NCI-H446 (cell line): ENCODE measurements at places on chromosomes 6 and 20.

DNA sequence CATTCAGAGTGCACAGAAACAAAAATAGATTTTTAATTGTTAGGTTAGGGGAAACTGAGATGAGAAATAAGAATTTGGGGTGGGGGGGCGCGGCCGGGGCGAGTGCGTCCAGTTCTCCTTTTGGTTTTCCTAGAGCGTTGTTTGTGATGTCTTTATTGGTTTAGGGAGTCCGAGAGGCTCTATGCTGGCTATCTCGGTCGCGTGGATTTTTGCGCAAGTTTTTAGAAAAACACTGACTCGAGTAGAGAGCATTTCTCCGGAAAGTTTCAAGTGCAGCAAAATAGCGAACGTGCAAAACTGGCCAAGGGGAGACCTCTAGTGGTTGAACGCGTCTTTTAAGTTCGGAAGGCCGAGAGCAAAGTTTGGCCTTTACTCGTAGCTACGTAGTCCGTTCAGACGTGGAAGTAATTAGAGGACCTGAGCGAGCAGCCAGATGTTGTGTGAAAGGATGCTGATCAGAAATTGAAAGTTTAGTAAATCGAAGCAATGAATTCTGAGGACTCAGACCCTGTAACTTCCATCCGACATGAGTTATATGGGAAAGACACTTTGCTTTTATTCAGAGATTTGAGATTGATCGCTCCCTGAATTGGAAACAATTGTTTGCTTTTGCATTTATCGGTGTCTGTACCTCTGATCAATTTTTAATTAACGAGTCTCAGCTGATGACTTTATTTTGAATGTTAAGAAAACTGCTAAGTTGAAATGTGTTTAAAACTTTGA is 2.7 kb downstream of the L3MBTL3 start:
- DNase-seq: peak; percentile 26

DNA sequence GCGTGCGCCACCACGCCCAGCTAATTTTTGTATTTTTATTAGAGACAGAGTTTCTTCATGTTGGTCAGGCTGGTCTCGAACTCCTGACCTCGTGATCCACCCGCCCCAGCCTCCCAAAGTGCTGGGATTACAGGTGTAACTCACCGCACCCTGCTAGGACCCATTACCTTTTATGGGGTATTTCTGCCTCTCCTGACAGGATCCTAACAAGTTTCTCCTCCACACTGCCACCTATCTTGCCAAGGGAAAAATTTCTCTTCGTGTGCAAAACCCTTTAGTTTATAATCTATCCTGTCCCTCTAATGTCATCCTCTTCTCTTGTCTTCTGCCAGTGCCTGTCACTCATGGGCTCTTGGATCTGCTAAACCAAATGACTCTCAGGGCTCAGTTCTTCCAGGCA is 1.9 kb downstream of the STMND1 start:
- no peak for DNase-seq

GRCh38 chr6:84227044-84227433 is 404 bp downstream of the CEP162 start:
- no peak for DNase-seq

DNA sequence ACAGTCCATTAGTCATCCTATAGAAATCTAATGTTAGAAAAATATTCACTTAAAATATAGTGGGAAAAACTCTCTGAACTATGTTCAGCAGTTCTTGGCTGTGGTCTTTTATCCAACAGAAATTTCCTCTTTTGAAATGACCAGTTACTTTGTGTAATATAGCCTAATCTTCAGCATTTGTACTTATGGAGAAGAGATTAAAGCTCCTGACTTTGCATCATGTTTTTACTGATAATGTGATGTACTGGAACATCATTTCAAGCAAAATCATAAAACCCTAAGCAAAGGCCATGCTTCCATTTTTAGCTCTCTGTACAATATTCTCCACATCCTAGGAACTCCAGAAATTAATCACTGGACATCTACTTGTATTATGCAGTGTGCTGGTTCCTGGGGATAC is 430.8 kb upstream of the RUNX2 start:
- no peak for DNase-seq

GRCh38 chr20:50572938-50573777 is 63.0 kb downstream of the PTPN1 start:
- peak; percentile 97 for DNase-seq

GRCh38 chr6:97231911-97232310 is 51.1 kb downstream of the MMS22L start:
- no peak for DNase-seq

GRCh38 chr20:62675877-62676260 is 32.8 kb upstream of the NTSR1 start:
- no peak for DNase-seq

GRCh38 chr6:137443901-137444300 is 50.3 kb downstream of the OLIG3 start:
- DNase-seq: no peak

GRCh38 chr6:8180327-8181159 is 78.2 kb upstream of the EEF1E1 start:
- DNase-seq: no peak

DNA sequence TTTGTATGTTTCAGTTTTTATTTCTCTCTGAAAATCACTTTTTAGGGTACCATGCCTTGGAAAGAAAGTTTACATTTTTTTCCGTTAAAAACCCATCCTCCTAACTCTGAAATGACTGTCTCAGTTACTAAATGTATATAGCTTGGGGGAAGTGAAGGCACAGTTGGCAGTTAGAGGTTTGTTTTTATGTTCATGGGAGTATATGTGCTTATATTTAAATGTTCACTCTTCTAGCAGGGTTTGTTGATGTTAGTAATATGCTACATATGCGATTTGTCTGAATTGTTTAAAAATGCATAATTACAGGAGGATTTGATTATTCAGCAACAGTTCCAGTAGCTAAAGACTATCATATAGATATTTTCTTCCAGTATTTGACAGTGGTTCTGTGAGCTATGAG is 31.1 kb downstream of the CDKAL1 start:
- DNase-seq: no peak

DNA sequence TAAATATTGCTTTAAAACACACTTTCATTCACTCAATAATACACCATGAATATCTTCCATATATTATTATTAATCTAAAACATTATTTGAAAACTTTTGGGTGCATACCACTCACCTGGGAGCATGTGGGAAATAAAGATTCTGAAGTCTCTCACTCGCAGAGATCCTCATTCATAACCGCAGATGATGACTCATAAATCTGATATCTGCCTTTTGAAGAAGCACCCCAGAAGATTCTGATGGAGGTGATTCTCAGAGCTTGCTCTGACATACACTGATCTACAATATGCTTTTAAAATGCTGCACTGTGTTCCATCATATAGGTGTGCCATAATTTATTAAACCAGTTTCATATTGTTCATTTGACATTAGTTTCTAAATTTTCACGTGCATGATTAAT is 135.0 kb upstream of the SGK1 start:
- DNase-seq: no peak

- no peak for DNase-seq
Measured at GRCh38 chr6:130434174-130434873, 68.5 kb downstream of the TMEM200A start.

GRCh38 chr20:5180421-5180820 is 53.6 kb downstream of the CDS2 start:
- DNase-seq: no peak

DNA sequence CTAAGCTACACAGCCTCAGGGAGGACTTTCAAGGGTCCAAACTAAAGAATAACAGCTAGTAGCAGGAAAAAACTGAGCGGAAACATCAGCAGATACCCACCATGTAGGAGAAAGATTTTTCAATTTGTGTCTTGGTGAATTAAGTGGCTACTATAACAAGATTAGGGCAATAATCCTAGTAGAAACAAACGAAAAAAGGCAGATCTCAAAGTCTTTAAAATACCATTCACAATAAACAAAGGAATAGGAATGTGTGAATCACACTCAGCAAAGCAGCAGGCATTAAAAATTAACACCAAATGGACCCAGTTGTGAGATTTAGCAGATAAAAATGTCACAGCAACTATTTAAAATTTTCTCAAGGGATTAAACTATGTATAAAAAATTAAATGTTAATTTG is 761.2 kb downstream of the TENT5A start:
- DNase-seq: no peak

GRCh38 chr6:88922775-88923548 is 40.5 kb downstream of the RNGTT start:
- no peak for DNase-seq

GRCh38 chr6:40962241-40962640 is 76.8 kb downstream of the UNC5CL start:
- no peak for DNase-seq

DNA sequence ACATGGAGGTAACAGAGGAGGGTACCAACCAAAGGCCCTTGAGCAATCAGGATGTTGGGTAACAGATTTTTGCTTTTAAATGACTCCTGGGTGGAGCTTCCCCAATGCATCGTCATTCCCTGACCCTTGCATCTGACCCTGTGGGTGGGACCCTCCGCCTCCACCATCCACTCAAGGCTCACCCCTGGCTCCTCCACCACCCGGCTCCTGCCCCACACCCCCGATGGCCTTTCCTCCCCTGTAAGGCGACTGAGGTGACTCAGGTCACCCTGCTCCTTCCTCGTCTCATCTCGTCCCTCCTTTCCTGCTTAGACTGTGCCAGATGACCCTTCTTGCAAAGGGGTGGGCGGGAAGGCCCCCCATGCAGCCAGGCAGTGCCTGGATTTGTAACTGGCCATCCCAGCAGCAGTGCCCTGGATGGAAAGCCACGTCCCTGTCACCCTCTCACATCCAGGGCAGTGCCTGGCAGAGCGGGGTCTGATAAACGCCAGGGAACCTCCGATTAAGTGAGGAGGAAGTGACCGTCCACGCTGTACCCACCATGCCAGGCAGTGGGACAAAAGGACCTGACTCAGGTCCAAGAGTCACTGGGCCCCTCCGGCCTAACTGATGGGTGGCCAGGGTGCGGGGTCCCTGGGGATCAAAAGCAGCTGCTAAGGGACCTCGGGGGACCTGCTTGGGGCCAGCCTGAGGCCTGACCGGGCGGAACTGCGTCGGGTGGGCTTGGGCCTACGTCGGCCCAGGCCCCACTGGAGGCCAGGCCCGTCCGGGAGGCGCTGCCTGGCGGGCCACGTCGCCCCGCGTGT is 624 bp upstream of the NPEPL1 start:
- no peak for DNase-seq

GRCh38 chr20:5767493-5768098 is 17.4 kb downstream of the SHLD1 start:
- DNase-seq: no peak
